ENCODE measurements at places on chromosomes 3 and 15.

- DNase-seq: no peak
Observed at GRCh38 chr3:68996356-68996995, 17.0 kb downstream of the EOGT start.

- DNase-seq: no peak
Observed at GRCh38 chr3:186974824-186975313, 44.5 kb downstream of the ST6GAL1 start.

DNA sequence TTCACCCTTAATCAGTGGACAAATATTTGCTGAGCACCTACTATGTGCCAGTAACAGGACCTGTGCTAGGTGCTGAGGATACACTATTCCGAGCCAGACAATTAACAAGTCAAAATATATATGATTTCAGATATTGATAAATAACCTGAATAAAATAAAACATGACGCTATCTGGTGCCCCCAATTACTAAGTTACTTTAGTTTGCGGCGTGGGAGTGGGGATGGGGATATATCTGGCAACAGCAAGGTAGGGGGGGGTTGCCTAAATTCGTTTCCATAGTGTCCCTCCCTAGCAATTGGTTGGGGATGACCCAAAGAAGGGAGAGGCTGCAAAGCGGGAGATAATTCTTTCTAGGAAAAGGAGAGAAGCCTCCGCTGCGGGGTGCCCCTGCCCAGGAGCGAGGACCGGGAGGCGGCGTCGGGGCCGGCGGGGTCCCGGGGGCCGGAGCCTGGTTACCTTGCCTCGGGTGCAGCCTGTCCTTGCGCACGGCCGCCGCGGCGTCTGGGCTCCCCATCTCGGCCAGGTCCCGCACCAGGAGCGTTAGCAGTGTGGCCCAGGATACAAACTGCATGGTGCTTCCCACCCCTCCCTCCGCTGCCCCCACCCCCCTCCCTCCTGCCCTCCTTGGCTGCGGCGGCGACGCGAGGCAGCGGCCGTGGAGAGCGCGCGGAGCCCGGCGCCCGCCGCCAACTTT is 567 bp downstream of the ADAMTS9 start:
- DNase-seq: no peak

DNA sequence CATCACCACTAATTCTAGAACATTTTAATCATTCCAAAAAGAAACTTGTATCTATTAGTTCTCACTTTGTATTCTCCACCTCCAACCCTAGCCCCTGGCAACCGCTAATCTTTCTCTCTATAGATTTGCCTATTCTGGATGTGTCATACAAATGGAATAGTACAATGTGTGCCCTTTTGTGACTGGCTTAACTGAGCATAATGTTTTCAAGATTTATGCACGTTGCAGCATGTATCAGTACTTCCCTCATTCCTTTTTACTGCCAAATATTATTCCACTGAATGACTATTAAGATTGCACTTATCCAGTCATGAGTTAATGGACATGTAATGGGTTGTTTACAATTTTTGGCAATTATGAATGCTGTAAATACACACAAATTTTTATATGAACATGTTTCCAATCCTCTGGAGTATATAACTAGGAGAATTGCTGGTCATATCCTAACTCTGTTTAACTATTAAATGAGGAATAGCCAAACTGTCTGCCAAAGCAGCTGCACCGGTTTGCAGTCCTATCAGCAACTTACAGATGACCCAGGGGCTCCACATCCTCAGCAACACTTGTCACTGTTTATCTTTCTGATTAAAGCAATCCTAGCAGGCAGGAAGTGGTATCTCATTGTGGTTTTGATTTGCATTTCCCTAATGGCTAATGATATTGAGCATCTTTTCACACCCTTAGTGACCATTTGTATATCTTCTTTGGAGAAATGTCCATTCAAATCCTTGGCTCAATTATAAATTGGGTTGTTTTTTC is 42.9 kb downstream of the DCUN1D1 start:
- no peak for DNase-seq

DNA sequence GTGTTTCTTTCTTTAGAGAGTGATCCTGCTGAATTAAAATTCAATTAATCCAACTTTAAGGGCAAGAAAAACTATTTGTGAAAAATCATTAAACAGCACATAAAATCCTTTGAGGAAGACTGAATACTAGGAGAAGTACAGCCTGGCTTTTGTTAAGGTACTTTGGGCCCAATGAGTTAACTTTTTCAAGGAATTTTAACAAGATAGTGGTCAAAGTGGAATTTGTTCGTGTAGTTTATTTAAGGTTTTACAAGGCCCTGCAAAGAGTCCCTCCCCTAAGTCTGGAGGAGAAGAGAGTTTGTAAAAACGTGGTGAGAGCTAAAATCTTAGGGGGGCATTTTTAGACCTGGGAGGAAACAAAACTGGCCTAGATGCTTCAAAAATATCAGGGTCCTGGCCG is 26.0 kb upstream of the TRIM71 start:
- DNase-seq: no peak

DNA sequence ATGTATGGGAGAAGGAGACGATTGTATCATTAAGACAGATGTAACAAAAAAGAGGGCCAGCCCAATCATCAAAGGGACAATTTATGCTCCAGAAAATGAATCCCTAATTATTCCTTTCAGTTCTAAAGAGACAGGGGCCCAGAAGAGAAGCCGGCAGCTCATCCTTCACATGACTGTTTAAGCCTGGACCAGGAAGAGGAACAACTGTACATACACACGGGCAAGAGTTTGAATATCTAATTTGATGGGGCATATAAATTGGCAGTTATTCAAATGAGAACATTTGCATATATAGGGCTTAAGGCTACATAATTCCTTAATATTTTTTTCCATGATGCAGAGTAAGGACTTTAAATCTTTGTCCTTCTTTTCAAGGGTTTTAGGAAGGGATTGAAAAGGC is 232.3 kb downstream of the TLE3 start:
- no peak for DNase-seq

- no peak for DNase-seq
Observed at GRCh38 chr3:125156456-125156855, 56.1 kb downstream of the SLC12A8 start.

- no peak for DNase-seq
Observed at GRCh38 chr15:95269242-95270183, 1038.2 kb downstream of the MCTP2 start.

DNA sequence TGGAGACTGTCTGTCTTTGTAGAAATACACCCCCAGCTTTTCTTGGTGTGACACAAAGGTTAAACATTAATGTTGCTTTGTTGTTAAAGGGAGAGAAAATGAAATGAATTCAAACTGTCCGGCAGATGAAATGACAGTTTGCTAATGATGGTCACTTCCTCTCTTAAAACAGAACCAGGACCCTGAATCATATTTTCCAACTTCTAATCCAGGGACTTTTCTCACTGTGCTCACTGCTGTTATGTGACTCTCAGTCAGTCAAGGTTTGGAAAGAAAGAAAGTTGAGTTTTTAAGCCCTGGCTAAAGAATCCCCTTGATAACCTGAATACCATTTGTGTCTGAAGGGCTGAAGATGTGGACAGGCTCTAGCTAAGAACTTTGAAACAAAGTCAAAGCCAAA is 215.8 kb downstream of the AGBL1 start:
- no peak for DNase-seq

- DNase-seq: no peak
Observed at GRCh38 chr3:78838362-78838761, 929.4 kb downstream of the ROBO1 start.

DNA sequence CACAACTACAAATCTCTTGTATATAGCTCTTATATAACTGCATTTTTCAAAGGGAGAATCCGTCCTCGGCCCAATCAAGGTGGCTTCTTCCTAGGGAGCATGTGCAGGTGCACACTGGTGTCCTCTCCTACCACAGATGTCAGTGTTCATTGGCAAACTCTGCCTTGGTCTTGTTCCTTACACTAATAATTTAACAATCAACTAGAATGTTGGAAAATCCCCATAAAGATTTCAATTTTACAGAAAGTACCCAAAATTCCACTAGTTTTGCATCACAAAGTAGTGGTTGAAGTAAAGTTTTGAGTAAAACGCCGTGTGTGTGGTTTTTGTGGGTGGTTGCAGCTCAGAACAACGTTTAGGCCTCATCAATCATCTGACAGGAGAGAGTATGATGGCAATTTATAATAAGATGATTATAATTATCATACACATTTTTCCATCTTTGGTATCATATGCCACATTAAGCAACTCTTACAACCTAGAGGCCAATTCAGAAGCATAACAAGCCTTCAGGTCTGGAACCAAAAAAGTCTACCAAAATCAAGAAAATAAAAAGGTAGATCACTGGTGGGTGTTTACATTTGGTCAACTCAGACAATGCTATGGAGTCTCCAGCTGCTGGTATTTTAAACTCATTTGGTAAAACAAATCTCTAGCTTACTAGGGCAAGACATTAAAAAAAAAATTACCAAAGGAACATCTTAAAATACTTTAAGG is 128.9 kb upstream of the BHLHE40 start:
- DNase-seq: no peak

GRCh38 chr3:185958626-185959025 is 20.8 kb upstream of the TRA2B start:
- DNase-seq: no peak

Data from activated CD8-positive, alpha-beta memory T cell treated with anti-CD3 and anti-CD28 coated beads for 1 hour (primary cell).